ENCODE measurements at places on chromosomes 6 and 20. TPM values are rescaled to one million over a fixed set of nuclear protein-coding genes. Genes with fewer than 3 reads are reported as not detected.

- no peak for DNase-seq
These were observed 42.8 kb upstream of the DSE start for GRCh38 chr6:116327803-116328527.

GRCh38 chr6:73263570-73263909, 544 bp upstream of the KHDC1 start:
- no peak for DNase-seq

DNA sequence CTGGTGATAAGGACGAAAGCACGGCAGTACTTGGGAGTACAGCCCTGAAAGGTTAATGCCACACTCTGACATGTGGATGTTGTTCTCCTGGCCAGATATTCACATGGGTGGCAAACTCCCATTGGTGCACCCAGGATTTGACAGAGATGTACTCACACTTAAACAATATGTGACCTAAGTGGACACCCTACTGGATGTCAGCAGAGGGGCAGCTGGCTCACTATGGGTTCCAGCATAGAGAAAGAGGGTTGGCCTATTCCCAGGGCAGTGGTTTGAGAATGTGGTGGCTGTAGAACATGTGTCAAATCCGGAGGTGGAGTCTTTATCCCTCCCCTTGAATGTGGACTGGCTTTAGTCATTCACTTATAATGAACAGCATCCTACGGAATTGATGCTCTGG, 333.2 kb downstream of the DHX35 start:
- no peak for DNase-seq

DNA sequence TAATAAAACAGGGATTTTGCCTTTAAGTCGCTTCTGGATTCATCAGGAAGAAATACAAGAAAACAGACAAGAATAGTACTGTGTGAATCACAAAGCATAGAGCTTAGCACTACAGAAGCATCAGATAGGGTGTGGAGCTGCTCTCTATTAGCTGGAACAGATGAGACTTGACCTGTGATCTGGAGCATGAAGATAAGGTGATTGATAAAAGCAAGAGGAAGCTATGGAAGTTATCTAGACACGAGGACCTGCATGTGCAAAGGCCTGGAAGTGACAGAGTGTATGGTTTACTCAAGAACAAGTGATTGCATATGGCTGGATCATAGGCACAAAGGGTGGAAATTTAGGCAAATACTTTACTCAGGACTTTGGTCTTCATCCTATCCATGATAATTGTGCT, 112.9 kb upstream of the MLIP start:
- no peak for DNase-seq

DNA sequence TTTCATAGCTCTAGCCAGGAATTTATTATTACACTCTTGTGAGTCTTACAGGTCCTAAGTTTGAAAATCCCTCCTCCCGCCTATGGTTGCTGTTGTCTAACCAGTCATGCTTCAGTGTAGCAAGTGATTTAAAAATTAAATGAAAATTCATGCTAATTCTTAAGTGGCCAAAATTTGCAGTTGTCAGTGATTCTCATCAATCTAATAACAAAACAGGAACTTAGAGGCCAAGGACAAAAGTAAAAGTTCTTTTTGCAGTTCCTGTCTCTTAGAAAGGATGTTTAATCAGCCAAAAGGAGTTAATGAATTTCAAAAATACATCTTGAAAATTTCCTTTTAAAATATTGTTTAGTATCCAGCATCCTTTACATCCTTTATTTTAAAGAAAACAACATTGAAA, 36.3 kb downstream of the VTA1 start:
- no peak for DNase-seq

- no peak for DNase-seq
These were observed 375.7 kb upstream of the MARCKS start for GRCh38 chr6:113481458-113481857.

- DNase-seq, result no peak
These were observed 632 bp downstream of the CGAS start for GRCh38 chr6:73451223-73452106.

- DNase-seq, result no peak
These were observed 115.6 kb upstream of the CDYL start for GRCh38 chr6:4660377-4661321.

GRCh38 chr6:98843271-98844243, 9.2 kb downstream of the POU3F2 start:
- DNase-seq, result peak; percentile 70

- DNase-seq, result no peak
These were observed 58.4 kb downstream of the TRERF1 start for GRCh38 chr6:42393339-42393738.

DNA sequence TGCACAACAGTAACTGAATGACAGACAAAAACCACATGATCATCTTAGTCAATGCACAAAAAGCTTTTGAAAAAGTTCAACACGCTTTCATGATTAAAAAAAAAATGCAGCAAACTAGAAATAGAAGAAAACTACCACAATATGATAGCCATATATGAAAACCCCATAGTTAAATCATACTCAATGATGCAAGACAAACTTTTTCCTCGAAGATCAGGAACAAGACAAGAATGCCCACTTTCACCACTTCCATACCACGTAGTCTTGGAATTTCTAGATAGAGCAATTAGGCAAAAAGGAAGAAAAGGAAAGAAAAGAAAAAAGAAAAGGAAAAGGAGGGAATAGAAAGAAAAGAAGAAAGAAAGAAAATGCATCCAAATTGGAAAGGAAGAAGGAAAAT, 44.6 kb upstream of the SLC23A2 start:
- no peak for DNase-seq

DNA sequence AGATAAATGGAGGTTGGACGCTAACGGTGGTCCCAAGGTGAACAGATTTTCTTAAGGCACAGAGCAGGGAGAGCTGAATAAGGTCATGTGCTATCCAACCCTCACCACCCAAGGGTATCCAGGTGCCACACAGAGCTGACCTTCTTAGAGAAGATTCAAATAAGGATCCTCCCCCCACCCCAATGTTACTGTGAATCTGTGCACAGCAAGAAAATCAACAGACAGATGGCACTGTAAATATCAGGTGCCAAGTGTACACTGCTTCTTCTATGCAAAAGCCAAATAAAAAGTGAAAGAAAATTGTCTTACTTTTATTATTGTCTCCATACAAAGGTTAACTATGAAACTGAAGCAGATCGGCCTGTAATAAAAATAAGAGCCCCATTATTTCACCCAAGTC, 96.9 kb downstream of the PAK5 start:
- DNase-seq, result no peak

DNA sequence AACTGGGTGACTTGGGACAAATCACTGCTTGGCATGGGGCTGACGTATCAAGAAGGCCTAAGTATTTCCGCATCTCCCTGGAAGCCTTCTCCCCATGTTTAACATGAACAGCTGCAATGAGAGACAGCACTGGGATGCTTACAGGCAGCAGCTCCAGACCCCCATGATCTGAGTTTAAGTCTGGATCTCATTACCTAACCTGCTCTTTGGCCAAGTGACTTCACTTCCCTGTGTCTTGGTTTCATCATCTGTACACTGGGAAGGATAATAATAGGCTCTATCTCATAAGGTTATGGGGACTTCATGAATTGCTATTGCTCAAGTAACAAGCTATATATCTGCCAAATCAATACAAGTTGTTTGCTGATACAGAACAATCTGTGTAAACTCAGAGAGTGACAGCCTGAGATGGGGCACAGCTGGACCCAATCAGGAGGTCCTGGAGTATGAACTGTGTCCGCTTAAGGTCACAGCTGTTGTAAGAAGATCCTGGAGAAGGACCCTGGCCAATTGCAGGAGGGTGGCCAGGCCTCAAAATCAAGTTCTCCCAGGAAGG, 56.0 kb downstream of the TGM2 start:
- DNase-seq, result no peak

GRCh38 chr20:14536738-14537137, 199.3 kb upstream of the FLRT3 start:
- DNase-seq, result no peak

DNA sequence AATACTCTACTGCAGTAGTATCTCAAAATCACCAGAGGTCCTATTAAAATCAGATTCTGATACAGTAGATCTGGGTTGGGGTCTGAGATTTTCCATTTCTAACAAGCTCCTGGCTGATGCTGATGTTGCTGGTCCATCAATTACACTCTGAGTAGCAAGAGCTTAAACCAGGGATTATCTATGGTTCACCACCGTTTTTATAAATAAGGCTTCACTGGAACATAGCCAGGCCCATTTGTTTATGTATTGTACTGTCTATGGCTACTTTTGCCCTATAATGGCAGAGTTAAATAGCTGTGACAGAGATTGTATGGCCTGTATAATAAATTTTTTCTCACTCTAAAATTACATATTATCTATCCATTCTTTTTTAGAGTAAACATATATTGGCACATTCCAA, 53.0 kb downstream of the NUDT3 start:
- no peak for DNase-seq

RAET1E gene
- total RNA-seq, result not detected

OR2J3 gene
- total RNA-seq, result not detected

TTK gene
- total RNA-seq, result 0.36 TPM

MEP1A gene
- total RNA-seq, result not detected

CCN2 gene
- 10.2 TPM for total RNA-seq

NRN1 gene
- 145 TPM for total RNA-seq

GHRH gene
- not detected for total RNA-seq

NELFE gene
- total RNA-seq, result 43.7 TPM

All from dorsolateral prefrontal cortex (tissue), 122 donors.